Naive thymus-derived CD4-positive, alpha-beta T cell (primary cell): ENCODE measurements at places on chromosomes 4 and X.

DNA sequence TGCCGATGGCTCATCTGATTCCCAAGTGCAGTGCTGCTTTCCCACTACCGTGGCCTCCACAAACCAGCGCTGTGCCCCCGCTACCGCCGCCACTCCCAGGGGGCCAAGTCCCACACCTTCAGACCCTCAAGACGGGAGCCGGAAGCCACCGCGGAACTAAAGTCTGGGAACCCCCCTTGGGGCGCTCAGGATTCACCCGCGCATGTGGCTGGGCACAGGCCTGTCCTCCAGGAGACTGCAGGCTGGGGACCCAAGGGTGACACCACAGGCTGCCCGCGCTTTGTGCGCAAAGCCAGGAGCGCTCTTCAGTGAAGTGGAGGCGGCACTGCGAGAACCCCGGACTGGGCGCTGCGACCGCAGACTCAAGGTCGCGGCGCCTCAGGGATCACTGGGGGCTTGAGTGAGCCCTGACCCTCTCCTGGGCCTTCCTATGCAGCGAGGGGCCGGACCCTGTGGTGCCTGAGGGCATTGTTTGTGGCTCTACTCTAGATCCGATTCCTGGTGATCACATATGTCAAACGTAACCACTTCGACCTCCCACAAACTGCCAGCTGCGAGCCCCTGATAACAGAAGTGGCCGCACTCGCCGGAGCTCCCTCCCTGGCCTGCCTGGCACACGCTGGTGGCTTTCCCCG is 20.4 kb upstream of the TBC1D14 start:
- DNase-seq = no peak

GRCh38 chrX:74458736-74459135 is 37.4 kb downstream of the SLC16A2 start:
- no peak for DNase-seq

- no peak for DNase-seq
Measured at GRCh38 chr4:151324752-151325110, 674 bp downstream of the SH3D19 start.

DNA sequence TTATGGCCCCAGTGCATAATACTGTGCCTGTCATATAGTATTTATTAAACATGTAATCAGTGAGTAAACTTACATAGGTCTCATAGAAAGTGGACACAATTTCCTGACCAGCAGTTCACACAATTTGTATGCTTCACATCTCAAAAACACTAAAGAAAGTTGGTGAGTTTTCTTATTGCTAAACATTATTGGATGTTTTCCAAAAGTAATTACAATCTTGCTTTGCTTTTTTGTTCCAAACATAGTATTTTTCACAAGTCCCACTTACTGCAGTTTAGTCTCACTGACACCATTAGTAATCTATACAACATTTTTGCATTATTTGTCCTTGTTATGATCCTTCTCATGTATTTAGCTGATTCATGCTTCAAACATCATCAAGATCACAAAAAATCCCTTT is 132.5 kb downstream of the TBCK start:
- no peak for DNase-seq

DNA sequence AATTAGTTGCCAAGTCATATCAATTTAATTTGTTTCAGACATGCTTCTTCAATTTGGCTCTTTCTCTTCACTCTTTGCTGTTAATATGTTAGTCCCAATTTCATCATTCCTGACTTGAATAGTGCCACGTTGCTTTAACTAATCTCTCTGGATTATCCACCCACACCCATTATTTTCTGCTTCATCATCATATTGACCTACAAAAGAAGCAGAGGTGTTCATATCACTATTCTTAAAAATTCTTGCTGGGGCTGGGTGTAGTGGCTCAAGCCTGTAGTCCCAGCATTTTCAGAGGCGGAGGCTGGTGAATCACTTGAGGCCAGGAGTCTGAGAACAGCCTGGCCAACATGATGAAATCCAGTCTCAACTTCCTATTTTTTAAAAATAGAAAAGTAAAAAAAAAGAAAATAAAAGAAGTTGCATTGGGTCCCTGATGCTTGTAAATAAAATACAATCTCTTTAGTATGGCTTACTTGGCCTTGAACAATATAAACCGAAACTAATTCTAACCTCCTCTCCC is 65.7 kb upstream of the KCNIP4 start:
- no peak for DNase-seq

DNA sequence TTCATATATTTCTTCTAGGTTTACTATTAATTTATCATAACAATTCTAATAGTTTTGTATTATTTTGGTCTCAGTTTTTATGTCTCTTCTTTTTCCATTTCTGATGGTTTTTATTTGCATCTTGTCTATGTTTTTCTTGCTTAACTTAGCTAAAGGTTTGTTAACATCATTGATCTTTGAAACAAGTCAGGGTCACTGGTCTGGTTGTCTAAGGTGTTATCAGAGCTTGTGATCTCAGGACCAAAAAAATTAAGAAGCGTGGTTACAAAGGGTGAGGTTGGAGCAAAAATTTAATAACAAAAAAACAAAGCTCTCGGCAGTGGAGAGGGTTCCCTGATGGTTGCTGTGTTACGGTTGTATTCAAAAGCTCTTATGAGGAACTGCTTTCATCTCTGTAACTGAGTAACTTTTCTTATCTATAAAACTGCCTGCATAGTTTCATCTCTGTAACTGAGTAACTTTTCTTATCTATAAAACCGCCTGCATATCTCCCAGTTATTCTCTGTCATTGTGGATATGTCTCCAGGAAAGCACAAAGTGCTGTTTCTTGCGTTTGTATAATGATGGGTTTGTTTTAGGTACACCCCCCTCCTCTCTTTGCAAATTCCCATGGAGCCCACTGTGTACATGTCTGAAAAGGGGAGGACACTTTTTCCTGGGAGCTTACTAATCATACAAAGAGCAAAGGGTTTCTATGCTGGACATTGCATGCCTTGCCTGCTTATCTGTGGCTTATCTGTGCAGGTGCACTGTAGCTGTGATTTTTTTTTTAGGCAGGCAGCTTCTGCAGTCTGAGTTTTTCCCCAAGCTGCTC is 62.4 kb upstream of the UGT2B15 start:
- no peak for DNase-seq

GRCh38 chrX:32495855-32496254 is 715.5 kb downstream of the DMD start:
- DNase-seq = no peak

DNA sequence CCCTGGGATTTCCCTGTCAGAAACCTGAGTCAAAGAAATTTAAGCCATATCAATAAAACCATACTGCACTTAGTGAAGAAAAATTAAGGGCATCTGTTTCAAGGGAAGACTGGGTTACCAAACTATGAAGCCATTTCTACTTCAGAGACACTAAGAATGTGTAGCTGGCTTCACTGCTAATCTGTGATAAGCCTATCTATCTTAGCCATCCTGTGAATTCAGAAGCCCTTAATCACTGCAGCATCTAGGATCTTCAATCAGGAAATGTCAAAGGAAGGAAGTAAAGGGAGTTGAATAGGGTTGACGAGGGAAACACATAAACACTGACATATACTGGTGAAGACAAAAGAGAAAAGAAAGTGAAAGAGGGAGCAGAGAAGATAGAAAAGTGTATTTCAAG is 777.6 kb upstream of the DIAPH2 start:
- DNase-seq = no peak

- no peak for DNase-seq
Measured at GRCh38 chr4:48877827-48878535, 28.6 kb downstream of the OCIAD2 start.
